ENCODE measurements at places on chromosomes 7 and 10. TPM values are rescaled to one million over a fixed set of nuclear protein-coding genes. Genes with fewer than 3 reads are reported as not detected.

The CYP26C1 gene
- total RNA-seq = 0.08 TPM

GRCh38 chr10:124346831-124347230, 71.9 kb downstream of the OAT start:
- DNase-seq = no peak
- H3K4me3 ChIP-seq = no peak overlapping the region
- no peaks in the 10 kb centered on the region for H3K36me3 ChIP-seq

The KLLN gene
- 0.57 TPM for total RNA-seq

The FKBP6 gene
- not detected for total RNA-seq

The NPFFR1 gene
- total RNA-seq = not detected

- no peak overlapping the region for H3K27ac ChIP-seq
- H3K36me3 ChIP-seq = no peaks in the 10 kb centered on the region
Observed at GRCh38 chr10:69643779-69644657, 14.0 kb downstream of the FAM241B start.

The MRPS16 gene
- total RNA-seq = 108 TPM

DNA sequence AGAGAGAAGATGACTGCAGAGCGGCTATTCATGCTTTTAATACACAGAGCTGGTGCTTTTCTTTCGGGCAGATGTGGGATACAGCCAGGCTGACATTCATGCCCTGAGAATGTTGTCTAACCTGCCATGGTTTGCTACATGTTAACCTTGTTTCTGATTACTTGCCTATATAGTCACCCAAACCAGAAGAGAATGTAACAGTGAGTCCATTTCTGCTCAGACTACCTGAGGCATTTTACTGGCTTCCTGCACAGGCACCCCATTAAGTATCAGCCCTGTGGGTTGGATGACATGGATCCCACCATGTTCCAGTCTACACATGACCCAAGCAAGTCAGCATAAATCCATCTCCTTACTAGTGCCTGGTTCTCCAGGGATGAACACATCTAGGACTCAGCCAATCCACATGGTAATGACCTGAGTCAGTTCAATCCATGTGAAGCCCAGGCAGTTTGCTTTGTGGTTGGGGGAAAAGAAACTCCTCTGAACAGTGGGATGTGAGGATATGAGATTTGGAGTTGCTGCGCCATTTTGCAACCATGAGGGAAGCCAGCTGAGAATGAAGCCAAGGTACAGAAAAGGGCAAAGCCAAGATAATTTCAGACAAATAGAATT, 55.7 kb upstream of the MKX start:
- no peak overlapping the region for H3K27ac ChIP-seq
- H3K4me1 ChIP-seq = no peaks in the 10 kb centered on the region
- H3K36me3 ChIP-seq = no peaks in the 10 kb centered on the region
- DNase-seq = no peak
- no peak overlapping the region for H3K4me3 ChIP-seq

DNA sequence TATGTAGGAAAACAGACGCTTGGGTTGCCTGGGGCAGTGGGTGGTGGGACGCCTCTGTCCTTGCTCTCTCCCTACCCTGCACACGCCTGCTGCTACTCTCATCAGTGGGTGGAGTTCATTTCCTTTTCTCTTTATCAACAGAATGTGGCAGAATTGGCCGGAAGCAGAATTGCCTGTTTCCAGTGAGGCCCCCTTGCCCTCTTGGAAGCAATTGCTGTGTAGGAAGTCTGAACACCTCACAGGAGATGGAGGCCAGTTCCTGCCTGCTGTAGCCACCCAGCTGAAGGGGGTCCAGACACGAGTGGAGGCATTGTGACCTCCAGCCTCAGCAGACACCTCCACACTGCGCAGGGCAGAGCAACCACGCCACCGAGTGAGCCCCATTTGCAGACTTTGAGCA, 331.6 kb upstream of the ZNF32 start:
- no peaks in the 10 kb centered on the region for H3K27me3 ChIP-seq
- H3K4me3 ChIP-seq = no peak overlapping the region
- H3K4me1 ChIP-seq = peaks cover 23% of the 10 kb centered on the region
- DNase-seq = no peak
- H3K36me3 ChIP-seq = no peaks in the 10 kb centered on the region
- peak overlapping the region; percentile 16 for H3K27ac ChIP-seq

DNA sequence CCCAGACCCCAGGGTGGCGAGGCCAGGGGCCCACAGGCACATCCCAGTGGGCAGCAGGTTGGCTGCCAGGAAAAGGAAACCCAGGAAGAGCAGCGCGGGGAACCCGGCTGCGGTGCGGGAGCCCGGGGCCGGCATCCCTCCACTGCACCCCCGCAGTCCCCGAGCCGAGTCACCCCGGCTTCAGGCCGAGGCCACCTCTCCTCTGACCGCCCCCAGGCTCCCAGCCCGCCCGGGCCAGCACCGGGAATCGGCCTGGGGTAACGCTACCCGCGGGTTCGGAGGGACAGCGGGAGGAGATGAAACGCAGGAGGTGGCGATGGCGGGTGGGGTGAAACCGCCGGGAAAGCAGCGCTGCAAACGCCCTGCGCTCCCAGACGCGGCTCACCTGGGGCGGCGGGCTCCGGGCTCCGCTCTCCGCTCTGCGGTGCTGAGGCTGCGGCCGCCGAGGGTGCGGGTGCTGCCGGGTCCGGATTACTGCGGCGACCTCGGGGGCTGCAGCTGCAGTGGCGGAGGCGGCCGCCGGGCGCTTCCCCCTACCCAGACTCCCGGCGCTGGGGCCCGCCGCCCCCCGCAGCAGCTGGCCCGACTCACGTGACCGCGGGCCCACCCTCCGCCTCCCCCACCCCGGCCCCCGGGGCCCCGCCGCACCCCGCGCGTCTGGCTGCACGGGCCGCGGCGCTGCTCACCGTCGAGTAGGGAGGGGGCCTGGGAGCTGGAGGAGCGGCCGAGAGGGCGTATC, at the start of gene SCRN1:
TSS of gene SCRN1 (minus strand) at position 545 of the 739 bp plus-strand sequence. CDS start 20,734 bp downstream, outside the sequence.
- no peaks in the 10 kb centered on the region for H3K27me3 ChIP-seq
- DNase-seq = peak; percentile 42
- H3K4me3 ChIP-seq = peak within 1 kb of the TSS; percentile 76
- peak within 1 kb of the TSS; percentile 79 for H3K27ac ChIP-seq
- no peaks in the 10 kb centered on the region for H3K4me1 ChIP-seq

The EGR2 gene
- 3.6 TPM for total RNA-seq

DNA sequence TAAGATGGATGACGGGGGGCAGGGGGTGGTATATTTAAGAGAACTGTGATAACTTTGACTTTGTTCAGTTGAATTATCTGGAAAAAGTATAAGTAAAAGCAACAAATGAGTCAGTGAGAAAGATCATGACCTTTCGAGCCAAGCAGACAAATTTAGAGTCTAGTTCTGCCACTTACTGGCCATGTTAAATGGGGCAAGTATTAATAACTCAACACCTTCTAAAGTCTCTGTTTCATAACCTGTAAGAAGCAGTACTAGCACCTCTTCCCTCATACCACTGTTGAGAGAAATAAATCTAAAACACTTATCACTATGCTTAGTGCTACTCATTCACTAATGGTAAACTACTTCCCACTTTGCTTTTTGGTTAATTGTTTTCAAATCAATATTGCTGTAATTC, 604.4 kb upstream of the LRRN3 start:
- H3K4me3 ChIP-seq = no peak overlapping the region
- H3K27me3 ChIP-seq = no peaks in the 10 kb centered on the region
- H3K27ac ChIP-seq = no peak overlapping the region
- no peaks in the 10 kb centered on the region for H3K36me3 ChIP-seq
- H3K4me1 ChIP-seq = no peaks in the 10 kb centered on the region

The BEND7 gene
- 14.0 TPM for total RNA-seq

DNA sequence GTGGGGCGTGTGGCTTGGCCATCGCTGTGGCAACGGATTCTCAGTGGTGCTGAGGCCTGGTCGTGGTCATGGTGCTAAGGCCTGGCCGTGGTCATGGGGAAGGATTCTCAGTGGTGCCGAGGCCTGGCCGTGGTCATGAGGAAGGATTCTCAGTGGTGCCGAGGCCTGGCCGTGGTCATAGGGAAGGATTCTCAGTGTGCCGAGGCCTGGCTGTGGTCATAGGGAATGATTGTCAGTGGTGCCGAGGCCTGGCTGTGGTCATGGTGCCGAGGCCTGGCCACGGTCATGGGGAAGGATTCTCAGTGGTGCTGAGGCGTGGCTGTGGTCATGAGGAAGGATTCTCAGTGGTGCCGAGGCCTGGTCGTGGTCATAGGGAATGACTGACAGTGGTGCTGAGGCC, 327.9 kb downstream of the ADARB2 start:
- no peaks in the 10 kb centered on the region for H3K4me1 ChIP-seq
- H3K4me3 ChIP-seq = no peak overlapping the region
- H3K27ac ChIP-seq = no peak overlapping the region
- no peaks in the 10 kb centered on the region for H3K36me3 ChIP-seq
- DNase-seq = no peak

The OR13A1 gene
- total RNA-seq = not detected

DNA sequence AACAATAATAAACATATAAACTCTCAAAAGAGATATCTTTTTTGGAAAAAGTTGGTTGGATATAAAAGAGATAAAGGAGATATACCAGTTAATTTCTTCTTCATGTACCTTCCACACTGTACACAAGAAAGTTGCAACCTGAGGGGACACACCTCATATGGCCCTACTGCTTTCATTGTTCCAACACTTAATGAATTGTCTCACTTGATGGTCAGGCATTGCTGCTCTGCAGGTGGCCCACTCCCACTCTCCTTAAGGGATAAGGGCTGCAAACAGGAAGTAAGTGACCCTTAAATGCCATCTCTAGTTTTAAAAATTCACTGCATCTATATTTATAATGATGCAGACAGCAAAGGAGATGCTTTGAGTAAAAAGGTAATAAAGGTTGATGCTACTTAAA, 152.3 kb downstream of the BTAF1 start:
- no peak overlapping the region for H3K4me3 ChIP-seq
- no peaks in the 10 kb centered on the region for H3K27me3 ChIP-seq
- no peaks in the 10 kb centered on the region for H3K4me1 ChIP-seq

The IGF2BP3 gene
- total RNA-seq = 0.20 TPM

- peak overlapping the region; percentile 89 for H3K27ac ChIP-seq
- H3K36me3 ChIP-seq = no peaks in the 10 kb centered on the region
- H3K4me1 ChIP-seq = peaks cover 49% of the 10 kb centered on the region
- peaks cover 86% of the 10 kb centered on the region for H3K27me3 ChIP-seq
- no peak for DNase-seq
- H3K4me3 ChIP-seq = peak overlapping the region; percentile 63
Observed at GRCh38 chr7:114084002-114084471, 165.2 kb upstream of the PPP1R3A start.

GRCh38 chr10:94353336-94353735, 9.4 kb downstream of the NOC3L start:
- DNase-seq = no peak
- peaks cover 94% of the 10 kb centered on the region for H3K36me3 ChIP-seq
- no peaks in the 10 kb centered on the region for H3K4me1 ChIP-seq
- H3K27ac ChIP-seq = no peak overlapping the region
- H3K4me3 ChIP-seq = no peak overlapping the region

- no peak overlapping the region for H3K27ac ChIP-seq
- no peaks in the 10 kb centered on the region for H3K27me3 ChIP-seq
- no peaks in the 10 kb centered on the region for H3K4me1 ChIP-seq
Observed at GRCh38 chr7:34080513-34080912, 175.2 kb downstream of the BMPER start.

DNA sequence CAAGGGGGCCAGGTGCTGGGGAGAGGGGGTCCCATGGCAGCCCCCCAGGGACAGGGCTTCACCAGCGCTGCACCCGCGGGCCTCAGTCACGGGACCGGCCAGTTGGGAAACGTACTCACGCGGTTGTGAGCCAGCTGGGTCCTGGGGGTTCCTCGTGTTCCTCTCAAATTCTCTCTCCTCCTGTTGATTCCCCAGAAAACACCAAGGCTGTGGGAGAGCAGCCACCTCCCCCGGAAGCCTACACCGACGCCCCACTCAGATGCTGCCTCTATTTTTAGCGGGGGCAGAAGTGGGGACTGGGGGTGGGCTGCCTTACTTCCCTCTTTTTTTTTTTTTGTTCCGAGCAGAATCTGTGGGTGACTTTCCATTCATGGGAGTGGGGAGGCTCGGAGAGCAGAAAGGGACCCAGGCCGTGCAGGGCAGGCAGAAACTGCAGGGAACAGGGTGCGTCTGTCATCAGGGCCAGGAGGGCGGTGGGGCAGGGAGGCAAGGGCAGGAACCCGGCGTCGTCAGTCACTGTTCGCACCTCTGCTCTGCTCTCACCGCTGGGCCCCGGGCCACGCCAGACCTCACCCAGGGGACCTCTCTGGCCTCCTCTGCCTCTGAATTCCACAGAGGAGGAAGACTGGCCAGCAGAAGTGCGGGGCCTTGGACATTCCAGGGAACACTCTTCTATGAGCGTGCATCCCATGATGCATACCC, 63.1 kb downstream of the CARD11 start:
- DNase-seq = no peak
- H3K36me3 ChIP-seq = no peaks in the 10 kb centered on the region
- no peak overlapping the region for H3K27ac ChIP-seq

- no peaks in the 10 kb centered on the region for H3K36me3 ChIP-seq
- no peak overlapping the region for H3K4me3 ChIP-seq
- H3K4me1 ChIP-seq = peaks cover 54% of the 10 kb centered on the region
- H3K27ac ChIP-seq = no peak overlapping the region
- no peaks in the 10 kb centered on the region for H3K27me3 ChIP-seq
Observed at GRCh38 chr10:28593811-28594210, 60.9 kb downstream of the WAC start.

GRCh38 chr10:58291538-58292174, 22.7 kb downstream of the CISD1 start:
- no peak overlapping the region for H3K27ac ChIP-seq
- H3K36me3 ChIP-seq = peaks cover 25% of the 10 kb centered on the region
- H3K4me1 ChIP-seq = no peaks in the 10 kb centered on the region
- no peak overlapping the region for H3K4me3 ChIP-seq

- no peaks in the 10 kb centered on the region for H3K4me1 ChIP-seq
- no peak for DNase-seq
- no peak overlapping the region for H3K27ac ChIP-seq
Observed at GRCh38 chr10:84217746-84218145, 7.6 kb downstream of the LRIT2 start.

The PRF1 gene
- total RNA-seq = 0.33 TPM

- DNase-seq = no peak
- H3K36me3 ChIP-seq = no peaks in the 10 kb centered on the region
- H3K27me3 ChIP-seq = no peaks in the 10 kb centered on the region
- H3K4me3 ChIP-seq = no peak overlapping the region
Observed at GRCh38 chr10:57017356-57018037, 656.4 kb upstream of the ZWINT start.

- H3K4me3 ChIP-seq = no peak overlapping the region
- H3K4me1 ChIP-seq = no peaks in the 10 kb centered on the region
- DNase-seq = no peak
- H3K27ac ChIP-seq = no peak overlapping the region
Observed at GRCh38 chr7:113731571-113731970, 187.2 kb downstream of the PPP1R3A start.

GRCh38 chr7:25672496-25672895, 444.2 kb upstream of the NPVF start:
- DNase-seq = no peak
- no peaks in the 10 kb centered on the region for H3K27me3 ChIP-seq
- no peaks in the 10 kb centered on the region for H3K36me3 ChIP-seq
- H3K27ac ChIP-seq = peak overlapping the region; percentile 19
- peaks cover 31% of the 10 kb centered on the region for H3K4me1 ChIP-seq
- H3K4me3 ChIP-seq = no peak overlapping the region

The AGR2 gene
- total RNA-seq = not detected

- no peak overlapping the region for H3K27ac ChIP-seq
- peaks cover 19% of the 10 kb centered on the region for H3K4me1 ChIP-seq
- no peaks in the 10 kb centered on the region for H3K27me3 ChIP-seq
- H3K36me3 ChIP-seq = no peaks in the 10 kb centered on the region
- H3K4me3 ChIP-seq = no peak overlapping the region
Observed at GRCh38 chr10:80075781-80076180, 2.7 kb upstream of the TMEM254 start.

GRCh38 chr10:33506838-33507661, 172.6 kb upstream of the NRP1 start:
- no peak overlapping the region for H3K4me3 ChIP-seq
- no peak overlapping the region for H3K27ac ChIP-seq
- H3K4me1 ChIP-seq = no peaks in the 10 kb centered on the region
- no peak for DNase-seq
- no peaks in the 10 kb centered on the region for H3K27me3 ChIP-seq

Data from heart right ventricle (tissue), 16 donors.